ENCODE measurements at places on chromosomes 2 and 18.

DNA sequence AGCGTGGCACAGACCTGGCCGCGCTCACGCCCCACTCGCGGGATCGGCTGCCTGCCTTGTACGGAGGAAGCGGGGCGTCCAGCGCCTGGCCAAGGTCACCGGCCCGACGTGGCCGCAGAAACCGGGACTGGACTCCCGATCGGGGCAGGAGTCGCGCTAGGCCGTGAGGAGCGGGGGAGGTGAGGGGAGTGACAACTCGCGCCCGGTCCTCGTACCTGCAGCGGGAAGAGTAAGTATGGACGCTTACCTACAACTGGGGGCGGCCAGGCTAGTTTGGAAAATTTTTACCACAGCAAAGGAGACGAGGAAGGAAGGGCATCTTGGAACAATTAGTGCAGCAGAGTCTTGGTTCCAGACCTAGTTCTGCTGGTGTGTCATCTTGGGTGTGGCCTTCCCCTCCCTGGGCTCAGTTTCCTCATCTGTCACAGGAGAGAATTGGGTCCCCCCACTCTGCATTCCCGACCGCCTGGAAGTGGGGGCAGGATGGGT, 693 bp downstream of the UBE2F start:
- DNase-seq, result no peak

GRCh38 chr2:80703532-80703931, 399.0 kb upstream of the LRRTM1 start:
- DNase-seq, result no peak

DNA sequence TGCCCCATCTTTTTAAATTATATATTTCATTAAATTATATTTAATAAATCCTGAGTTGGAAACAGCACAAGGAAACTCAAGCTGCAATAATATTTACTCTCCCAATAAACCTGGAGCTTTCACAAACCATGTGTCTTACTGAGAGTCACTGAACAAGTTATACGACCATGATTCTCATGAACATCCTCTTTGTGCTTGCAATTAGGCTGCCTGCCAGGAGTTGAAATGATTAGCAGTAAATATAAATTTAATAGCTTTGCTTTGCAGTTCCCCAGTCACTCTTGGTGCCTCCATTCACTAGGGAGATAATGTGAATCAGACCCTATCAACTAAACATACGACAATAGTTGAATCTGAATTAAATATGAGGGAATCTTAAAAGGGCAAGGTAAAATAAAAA, 905.1 kb downstream of the NRXN1 start:
- DNase-seq, result no peak

GRCh38 chr2:196987649-196988364, 61.3 kb upstream of the PGAP1 start:
- peak; percentile 52 for DNase-seq

GRCh38 chr2:97969081-97970067, 26.4 kb downstream of the TMEM131 start:
- no peak for DNase-seq

DNA sequence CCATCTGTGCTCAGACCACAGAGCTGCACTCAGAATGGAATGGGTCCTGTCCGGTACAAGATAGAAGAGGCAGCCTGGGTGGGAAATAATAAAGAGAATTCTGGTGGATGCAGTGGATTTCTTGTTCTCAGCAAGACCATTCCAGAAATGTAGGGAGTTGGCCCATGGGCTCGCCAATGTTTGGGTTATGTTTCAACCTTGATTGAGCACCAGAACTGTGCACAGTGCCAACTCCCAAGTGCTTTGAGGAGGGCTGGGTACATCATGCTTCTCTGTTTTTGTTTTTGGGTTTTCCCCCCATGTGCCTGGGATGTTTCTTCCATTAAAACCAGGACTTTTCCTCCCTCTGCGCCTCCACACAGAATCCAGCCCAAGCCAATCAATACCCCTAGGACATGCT, 304.1 kb downstream of the TNS1 start:
- DNase-seq, result no peak

DNA sequence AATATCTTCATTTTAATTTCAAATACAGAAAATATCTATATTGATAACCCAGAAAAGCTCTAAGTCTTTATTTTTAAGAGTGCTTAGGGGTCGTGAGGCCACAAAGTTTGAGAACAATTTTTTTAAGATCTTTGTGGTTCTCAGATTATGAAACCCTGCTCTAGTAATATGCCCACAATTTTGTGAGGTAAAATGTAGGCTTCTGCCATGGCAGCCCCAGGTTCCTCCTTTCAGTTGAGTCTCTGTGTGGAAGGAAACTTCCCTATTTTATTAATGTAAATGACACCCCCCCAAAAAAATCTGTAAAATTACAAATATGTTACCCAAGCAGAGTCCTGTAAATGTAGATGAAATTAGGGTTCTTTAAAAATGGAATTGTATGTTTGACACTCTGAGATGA, 600.5 kb downstream of the SATB2 start:
- no peak for DNase-seq

DNA sequence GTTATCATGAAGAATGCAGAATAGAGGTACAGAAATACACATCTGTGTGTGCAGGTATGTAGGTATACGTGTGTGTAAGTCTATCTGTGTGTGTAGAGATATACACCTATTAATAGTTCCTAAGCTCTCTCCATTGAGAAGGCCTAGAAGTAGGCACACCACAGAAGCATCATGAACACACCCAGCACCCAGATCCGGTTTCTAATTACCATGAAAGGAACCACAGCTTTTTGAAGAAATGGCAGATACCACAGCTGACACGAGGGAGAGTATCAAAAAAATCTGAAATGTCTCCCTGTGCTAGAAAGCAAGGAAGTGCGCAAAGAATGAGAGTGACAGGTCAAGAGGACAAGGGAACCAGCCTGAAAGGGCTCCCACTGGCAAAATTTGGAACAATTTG, 27.7 kb upstream of the AP1S3 start:
- DNase-seq, result no peak

DNA sequence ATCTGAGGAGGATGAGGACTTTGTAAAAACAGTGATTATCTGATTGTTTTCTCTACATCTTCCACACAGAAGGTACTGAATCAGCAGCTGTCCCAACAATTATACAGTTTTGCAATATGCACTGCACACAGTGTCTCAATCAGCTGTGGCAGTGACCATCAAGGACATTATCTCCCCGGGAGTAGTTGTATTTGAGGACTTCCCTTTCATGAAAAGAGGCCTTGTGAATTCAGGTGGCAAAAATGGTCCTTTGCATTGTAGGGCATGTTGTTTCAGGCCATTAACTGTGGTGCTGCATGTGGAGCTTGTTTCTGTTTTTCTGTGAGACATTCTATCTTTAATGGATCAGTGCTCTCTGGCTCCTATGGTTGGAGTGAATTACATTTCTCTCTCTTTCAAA, 779.4 kb upstream of the FSHR start:
- DNase-seq, result no peak

DNA sequence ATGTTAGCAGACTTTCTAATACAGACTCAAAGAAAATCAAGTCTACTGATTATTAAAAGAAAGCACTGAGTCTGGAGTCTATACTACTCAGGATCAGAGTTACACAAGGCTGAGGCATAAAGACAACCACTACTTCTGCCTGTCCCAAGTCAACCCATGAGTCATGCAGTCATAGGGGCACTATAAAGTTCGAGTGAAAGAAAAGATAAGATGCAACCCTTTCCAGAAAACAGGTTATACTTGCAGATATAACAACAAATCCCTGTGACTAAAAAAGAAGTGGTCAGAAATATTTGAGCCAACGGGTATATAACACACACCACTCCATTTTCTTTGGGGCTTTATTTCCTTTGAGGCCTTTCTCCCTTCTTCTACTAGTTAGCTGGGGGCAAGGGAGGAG, 18.6 kb upstream of the SCRN3 start:
- no peak for DNase-seq

- no peak for DNase-seq
These were observed 169.4 kb downstream of the DNAH7 start for GRCh38 chr2:195899226-195899625.

DNA sequence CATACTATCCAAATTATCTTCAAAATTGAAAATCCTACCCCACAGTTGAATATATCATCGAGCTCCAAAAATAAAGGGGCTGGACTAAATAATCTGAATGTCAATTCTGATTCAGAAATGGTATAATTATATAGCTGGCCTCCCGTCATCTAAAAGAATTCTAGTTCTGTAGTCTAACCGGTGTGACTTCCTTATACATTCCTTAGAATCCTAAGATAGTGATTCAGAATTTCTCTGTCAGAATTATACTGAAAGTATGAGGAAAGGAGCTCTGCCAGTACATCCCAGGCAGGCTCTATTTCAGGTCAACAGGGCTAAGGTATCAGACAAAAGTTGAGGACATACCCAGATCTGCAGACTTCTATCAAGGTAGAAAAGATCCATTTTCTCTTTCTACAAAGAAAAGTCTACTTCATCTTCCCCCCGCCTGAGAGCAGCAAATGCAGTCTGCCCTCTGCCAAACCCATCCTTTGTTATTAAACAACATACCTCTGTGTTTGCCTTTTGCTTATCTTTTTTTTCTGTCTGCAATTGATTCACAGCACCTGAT, 128.5 kb downstream of the METTL4 start:
- no peak for DNase-seq

DNA sequence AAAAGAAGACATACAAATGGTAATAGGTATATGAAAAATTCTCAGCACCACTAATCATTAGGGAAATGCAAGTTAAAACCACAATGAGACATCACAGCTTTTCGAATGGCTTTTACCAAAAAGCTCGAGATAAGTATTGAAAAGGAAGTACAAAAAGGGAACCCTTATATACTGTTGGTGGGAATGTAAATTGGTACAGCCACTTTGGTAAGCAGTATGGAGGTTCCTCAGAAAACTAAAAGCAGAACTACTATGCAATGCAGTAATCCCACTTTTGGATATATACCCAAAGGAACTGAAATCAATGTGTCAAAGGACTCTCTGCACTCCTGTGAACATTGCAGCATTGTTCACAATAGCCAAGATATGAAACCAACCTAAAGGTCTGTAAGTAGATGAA, 107.5 kb upstream of the SPATS2L start:
- no peak for DNase-seq

GRCh38 chr2:190420801-190421200, 12.6 kb downstream of the MFSD6 start:
- no peak for DNase-seq

GRCh38 chr2:23769364-23769763, 157.6 kb downstream of the ATAD2B start:
- DNase-seq, result no peak

DNA sequence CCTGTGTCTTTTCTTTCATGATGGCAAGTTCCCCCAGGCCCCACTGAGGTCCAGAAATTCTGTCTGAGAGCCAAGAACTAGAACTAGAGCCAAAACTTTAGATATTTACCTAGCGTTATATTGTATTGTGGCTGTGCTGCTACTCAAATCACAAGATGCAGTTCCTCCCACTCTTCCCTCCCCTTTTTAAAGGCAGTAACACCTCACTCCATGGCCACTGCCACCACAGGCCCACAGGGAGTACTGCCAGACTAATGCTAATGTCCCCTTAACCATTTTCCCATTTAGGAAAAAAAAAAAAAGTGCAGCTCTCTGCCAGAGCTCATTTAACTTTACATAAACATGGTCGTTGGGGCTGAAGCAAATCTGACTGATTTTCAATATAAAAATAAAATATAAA, 99.7 kb upstream of the KYNU start:
- no peak for DNase-seq

DNA sequence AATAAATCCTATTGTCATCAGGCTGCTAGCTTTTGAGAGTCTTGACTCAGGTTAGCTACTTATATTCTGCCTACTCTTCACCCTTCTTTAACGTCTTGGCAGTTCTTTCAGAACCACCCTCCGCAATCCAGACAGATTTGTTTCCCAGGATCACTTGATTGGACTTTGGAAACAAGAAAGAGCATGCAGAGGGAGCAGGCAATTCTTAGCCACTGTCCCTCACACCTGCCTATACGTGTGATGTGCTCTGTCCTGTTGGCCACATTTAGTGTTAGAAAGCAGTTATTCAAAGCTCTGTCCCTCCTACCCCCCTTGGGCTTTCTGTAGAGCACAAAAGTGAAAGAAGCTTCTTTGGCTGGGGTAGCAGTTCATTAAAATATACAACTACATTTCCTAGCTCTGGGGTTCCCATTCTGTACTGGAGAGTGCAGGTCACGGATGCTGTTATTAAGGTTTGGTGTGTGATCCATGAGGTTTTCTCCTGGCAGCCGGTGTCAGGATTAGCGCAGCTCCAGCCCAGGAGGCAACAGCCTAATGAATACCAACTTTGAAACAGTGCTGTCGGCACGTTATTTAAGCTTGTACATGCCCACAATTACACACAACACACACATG, 6.3 kb downstream of the FZD5 start:
- DNase-seq, result no peak

DNA sequence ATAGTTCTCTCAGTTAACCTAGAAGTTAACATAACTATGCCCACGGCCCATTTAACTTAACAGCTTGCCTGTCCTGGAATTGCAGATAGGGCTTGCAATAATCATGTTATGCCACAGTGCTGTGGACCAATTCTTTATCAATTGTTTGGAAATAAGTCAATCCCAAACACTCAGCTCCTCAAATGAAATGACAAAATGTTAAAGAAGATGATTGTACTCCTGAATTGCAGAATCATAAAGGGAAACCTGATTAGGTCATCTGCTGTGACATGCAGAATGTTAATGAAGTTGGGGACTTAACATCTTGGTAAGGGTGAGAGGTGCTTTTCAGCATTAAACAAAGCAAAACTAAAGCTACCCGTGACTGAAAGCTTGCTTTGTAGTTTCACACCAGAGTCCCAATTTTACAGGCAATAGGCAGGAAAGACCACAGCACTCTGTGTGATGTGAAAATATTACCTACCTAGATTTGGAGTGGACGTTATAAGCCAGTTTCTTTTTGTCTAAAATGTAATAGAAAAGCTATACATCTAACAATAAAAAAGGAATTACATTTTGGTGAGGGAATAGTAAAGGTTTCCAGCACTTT, 364.0 kb downstream of the GPD2 start:
- no peak for DNase-seq

- DNase-seq, result no peak
These were observed 137.0 kb upstream of the BOD1L2 start for GRCh38 chr18:57009844-57010243.

DNA sequence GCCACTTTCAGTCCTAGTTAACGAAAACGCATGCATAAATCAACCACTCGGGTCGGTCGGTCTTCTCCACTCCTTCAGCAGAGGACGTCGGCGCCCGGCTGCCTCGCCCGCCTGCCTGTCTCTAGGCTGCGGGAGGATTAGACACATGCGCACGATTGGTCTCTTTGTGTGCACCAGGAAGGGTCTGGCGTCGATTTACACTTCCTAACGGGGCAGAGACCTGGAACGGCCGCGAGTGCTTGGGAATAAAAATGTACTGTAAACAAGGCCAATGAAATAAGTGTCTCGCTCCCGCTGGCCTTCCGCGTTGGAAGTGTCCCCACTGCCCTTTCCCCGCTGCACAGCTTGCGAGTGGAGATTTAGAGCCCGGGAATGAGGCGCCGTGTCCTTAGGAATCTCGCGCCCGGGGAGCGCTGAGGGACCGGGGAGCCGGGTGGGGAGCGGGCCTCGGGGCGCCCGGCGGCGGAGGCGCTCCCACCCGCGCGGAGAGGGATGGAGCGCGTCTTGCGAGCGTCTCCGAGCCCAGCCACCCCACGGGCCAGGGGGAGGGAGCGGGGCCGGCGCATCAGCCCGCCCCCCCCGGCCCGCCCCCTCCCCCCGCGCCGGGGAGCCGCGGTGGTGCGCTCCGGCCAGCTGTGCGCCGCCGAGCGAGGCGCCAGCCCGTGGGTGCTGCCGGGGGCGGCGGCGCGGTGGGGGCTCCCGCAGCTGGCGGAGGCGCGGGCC, at the start of gene DOK6:
Gene DOK6 (plus strand): TSS at position 636 of the 723 bp plus-strand sequence.
- DNase-seq, result no peak

- DNase-seq, result peak; percentile 18
These were observed 26.9 kb upstream of the DTNB start for GRCh38 chr2:25700221-25700660.

All from stimulated activated CD4-positive, alpha-beta T cell treated with anti-CD3 and anti-CD28 coated beads, Interleukin-1b, Interleukin-23, amount 100 ng/mL, for 48 hours (primary cell).